ENCODE measurements at places on chromosomes 12 and 14.

DNA sequence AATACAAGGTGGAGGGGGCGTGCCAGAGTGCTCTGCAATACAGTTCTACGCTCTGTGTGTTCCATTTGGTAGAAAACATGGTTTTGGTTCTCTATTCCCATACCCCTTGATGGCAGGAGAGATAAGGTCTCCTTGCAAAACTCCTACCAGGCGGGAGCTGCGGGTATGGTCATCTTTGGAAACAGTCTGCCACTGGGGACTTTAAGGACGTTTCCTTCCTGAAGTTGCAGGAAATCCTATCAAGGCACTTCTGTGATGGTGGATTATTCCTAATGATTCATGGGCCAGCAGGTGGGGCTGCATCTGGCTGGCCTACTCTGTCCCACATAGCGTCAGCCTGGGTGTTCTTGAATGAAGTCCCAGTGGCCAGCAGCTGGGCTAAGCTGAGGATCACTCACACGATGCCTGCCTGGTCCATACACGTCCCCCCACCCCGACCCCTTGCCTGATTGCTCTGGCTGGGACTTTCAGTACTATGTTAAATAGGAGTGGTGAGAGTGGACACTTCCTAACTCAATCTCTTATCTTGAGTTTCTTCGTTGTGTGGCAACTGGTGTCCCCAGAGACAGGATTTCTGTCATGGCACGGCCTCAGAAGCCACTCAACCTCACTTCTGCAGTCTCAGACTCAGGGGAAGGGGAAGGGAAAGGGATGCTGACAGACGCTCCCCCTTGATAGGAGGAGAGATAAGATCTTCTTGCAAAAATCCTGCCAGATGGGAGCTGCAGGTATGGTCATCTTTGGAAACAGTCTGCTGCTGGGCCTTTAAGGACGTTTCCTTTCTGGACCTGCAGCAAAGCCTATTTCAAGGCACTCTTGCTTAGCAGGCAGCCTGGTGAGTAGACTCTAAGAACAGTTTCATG is 61.0 kb upstream of the FKBP4 start:
- no peak for DNase-seq

GRCh38 chr12:3557116-3557697 is 66.2 kb downstream of the PRMT8 start:
- no peak for DNase-seq

DNA sequence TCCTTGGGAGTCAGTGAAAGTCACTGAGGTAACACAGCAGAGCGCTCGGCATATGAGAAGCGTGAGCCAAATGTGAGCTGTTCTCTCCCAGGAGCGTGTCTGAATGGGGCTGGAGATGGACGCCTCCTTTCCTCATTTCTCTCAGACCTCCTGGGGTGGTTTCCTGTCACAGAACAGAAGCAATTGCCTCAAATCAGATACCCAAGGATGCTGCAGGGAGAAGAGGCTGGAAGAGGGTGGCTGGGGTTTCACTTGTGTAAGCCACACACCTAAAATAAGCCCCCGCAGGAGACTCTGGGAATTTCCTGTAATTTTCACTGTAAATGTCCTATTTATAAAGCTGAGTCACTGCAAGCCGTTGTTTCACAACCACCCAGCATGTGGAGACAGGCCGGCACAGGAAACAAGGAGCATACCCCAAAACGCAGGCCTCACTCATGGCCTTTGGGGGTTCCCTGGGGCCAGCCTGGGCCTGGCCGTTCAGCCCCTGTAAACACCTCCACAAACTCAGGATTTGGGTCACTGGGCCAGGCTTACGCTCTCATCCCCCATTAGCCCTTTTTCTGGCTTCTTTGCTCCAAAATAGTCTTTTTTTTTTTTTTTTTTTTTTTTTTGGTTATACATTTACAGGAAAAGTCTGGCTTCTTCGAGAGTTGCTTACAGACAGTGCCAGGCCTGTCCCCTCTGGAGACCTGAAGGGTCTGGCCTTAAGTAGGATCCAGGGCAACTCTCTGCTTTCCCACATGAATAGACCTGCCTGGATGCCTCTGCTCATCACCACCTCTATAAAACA is 55.3 kb downstream of the VCPKMT start:
- peak; percentile 33 for DNase-seq

GRCh38 chr14:56138928-56139327 is 20.7 kb downstream of the PELI2 start:
- no peak for DNase-seq

GRCh38 chr14:103391048-103391447 is 5.8 kb downstream of the MARK3 start:
- DNase-seq = peak; percentile 36

DNA sequence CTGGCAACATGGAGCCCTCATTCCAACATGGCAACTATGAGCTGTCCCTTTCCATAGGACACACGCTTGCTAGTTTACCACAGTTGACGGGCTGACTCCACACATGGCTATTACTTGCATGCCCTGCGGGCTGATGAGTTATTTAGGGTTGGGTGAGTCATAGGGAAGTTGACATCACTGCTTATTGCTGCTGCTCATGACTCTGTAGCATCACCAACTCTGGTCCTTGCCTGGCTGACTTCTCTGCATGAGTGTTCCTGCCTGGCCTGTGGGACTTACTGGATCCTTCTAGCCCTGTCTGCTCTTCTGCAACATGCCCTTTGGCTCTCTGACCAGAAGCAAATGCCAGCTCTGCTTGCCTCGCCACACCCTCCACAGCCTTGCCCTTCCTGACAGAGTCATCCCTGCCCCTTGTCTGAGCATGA is 199.5 kb downstream of the ANO6 start:
- no peak for DNase-seq

DNA sequence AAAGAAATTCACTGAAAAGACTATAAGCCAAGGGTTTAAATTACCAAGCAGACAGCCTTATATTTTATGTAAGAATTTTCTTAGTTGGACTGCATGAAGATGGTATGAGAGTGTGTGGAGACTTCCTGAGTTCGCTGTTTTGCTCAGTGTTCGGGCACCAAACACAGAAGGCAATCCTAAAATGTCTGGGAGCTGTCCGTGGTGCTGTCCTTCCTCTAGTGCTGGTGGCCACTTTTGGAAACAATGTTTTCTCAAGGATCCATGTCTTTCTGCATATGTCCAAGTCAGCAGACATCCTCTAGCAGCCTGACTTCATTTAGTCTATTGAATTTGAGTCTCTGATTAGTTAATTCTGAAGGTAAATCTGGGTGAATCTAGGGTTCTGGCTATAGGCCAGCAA is 135.8 kb downstream of the SLC8A3 start:
- no peak for DNase-seq

DNA sequence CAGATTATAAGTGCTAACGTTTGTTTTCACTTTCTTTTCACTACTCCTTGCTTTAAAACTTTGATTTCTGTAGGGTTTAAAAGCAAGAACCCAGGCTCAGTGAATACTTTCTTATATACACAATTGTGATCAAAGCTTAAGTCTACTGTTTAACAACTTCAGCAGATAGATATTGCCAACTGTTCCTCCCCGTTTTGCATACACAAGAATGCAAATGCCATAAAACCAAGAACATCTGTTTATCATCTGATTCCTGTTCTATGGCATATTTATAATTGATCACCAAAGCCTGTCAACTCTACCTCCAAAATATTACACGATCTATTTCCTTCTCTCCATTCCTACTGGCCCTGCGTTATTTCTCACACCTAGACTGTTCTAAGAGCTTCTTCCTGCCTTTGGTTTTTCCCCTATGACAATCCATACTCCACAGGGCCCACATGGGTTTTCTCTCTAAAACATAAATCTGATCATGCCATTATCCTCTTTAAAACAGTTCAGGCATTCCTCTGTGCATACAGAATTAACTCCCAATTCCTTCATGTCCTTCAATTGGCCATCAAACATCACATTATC is 15.9 kb downstream of the MED13L start:
- DNase-seq = no peak

GRCh38 chr14:89720076-89720687 is 234.3 kb downstream of the EFCAB11 start:
- peak; percentile 33 for DNase-seq

GRCh38 chr12:100824476-100824875 is 29.9 kb downstream of the ANO4 start:
- no peak for DNase-seq

DNA sequence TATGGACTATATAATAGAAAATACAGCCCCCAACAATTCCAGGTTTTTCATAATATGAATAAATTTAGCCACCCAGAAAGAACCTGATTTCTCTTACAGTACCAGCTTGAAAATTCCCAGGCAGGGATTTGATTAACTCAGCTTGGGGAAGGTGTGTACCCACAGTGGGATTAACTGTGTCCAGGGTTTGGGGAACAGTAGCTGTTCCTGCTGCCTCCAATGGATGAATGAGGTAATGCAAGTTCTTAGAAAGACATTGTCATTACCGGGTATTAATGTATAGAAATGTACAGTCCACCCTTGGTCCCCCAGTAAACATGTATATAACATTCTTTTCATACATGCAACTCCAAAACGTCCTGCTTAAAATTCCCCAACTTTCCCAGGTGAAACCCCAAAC is 115.6 kb downstream of the LRIG3 start:
- DNase-seq = no peak

DNA sequence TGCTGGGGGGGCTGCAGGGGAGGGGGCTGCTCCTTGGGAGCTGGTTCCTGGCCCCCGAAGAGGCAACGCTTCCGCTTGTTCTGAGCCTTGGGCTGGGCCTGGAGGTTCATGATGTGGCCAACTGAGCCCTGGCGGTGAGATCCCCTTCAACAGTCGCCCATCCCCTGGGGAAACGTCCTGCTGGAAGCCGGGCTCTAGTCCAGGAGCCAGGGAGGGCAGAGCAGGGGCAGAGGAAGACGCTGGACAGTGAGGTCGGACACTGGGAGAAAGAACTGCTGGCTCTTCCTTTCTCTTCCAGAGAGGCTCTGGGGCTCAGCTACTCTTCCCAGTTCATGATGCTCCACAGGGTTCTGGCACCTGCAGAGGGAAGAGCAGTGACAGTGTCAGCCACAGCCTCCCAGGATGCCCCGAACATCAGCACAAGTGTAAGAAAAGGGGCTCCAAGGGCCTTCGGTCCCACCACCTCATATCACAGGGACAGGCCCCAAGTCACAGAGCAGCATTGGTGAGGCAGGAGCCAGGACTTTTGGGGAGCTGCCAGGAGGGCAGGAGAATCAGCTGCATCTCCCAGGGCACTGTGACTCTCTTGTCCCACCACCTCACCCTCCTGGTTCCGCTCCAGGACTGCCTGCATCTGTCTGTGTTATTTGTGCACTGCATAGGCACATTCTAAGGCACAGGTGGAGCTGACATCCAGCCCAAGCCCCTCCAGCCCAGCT is 25.9 kb upstream of the PNMA1 start:
- no peak for DNase-seq

DNA sequence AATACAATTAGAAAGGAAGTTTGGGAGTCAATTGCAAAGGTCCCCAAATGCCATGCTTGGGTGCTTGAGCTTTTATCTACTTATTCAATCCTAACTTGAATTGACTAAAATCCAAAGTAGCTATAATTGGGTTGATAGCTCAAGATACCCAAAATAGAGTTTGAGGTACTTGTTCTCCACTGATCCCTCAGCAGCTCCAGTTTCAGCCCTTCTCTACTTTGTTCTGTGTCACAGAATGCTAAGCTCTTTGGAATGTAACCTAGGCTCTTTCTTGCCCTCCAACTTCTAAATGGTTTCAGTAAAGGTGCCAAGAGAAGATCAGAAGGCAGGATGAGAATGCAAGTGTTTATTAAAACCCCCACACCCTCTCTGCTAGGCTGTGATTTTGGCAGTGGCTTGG is 251.4 kb upstream of the CLEC14A start:
- no peak for DNase-seq

DNA sequence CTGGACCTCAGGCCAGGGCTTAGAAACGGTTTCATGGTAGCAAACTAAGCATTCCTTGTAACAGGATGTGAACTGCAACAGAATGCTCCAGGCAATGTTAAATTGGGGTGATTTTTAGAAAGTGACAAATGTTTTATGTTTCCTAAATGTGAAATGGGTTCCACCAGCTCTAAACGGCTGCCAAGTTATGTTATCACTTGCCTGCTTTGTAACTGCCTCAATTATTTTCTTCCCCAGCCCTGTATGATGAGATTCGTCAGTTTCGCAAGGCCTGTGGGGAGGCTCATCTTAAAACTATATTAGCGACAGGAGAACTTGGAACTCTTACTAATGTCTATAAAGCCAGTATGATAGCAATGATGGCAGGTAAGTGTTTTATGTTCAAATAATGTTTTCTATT is 70.9 kb downstream of the DERA start:
- no peak for DNase-seq

GRCh38 chr14:93007225-93007997 is 84.5 kb downstream of the CHGA start:
- DNase-seq = no peak

- no peak for DNase-seq
Observed at GRCh38 chr12:112798048-112798760, 6.7 kb downstream of the RPH3A start.

- DNase-seq = peak; percentile 34
Observed at GRCh38 chr12:91577586-91578539, 395.2 kb upstream of the DCN start.

DNA sequence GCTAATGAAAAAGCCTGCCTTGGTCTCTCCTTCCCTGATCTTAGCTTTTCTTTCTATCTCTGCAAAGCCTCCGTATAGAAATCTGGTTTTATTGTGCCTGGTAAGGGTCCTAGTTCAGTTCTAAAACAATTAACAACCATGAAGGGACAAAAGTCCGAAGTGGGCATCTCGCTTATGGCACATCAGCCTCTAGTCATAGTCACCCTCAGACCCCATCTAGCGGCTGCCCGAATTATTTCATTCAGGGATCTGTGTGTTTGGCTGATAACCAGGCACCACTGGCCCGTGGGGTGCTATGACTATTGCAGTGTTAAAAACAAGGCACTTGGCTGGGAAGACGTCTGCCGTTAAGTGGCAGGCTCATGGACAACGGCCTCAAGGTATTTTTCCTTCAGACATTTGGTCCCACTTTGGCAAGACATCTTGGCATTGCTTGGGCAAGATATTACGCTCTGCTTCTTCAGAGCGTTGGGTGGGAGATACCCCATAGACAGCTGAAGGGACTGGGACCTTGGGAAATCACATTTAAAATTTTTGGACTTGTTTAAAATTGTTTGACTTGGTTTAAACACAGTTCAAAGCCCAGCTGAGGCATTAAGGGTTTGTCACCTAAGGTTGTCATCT is 87.1 kb downstream of the SINHCAF start:
- peak; percentile 55 for DNase-seq

DNA sequence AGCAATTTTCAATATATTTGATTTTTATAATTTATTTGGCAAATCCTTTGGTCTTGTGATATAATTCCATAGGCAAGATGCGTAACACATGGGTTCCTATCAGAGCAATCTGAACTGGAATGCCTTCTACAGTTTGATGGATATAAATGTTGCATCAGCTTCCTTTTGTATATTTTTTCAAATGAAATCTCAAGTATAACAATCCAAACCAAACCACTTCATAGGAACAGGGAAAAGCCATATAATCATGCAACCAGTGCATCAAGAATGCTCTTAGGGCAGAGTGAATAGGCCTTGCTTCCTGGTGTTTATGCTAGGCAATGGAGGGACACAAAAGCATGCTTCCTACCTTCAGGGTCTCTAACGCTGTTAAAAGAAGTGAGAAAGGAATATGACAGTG is 34.5 kb downstream of the EFCAB11 start:
- DNase-seq = no peak

GRCh38 chr12:6770600-6770999 is 1.7 kb upstream of the LAG3 start:
- DNase-seq = no peak

Data from CD8-positive, alpha-beta memory T cell (primary cell).